ENCODE measurements at places on chromosomes 12 and 14.

DNA sequence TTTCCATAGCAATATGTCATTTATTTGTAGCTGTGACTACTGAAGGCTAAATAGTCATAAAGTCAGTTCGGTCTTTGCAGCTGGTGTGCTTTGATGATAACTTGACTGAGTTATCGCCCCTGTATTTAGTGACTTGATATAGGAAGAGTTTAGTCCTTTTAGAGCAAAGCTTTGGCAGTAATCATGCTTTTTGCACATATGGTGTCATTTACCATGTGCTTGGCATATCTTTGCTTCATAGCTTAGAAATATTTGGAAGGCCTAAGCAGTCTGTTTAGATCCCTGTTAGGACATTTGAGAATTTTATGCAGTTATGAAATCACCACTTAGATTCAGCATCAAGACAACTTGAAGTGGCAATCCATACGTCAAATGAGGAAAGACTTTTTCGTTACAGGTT is 31.6 kb downstream of the POLR3B start:
- DNase-seq = no peak

- no peak for DNase-seq
Observed at GRCh38 chr12:99658671-99659349, 11.3 kb downstream of the GARIN6 start.

DNA sequence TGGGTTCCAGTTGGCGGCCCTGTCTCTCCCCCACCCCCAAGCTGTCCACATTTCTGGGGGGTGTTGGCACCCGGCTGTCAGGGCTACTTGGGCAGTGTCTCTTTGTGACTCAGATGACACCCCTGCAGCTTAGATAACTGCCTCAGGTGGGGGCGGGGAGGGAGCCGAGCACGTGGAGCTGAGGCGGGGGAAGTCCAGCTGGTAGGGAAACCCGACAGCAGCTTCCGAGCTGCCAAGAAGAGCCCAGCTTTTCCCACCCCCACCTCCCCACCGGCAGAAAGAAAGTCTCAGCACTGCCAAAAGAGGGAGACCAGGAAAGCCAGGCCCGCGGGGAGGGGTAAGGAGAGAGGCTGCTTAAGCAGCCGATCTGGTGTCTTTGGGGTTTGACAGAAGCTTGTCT is 1.4 kb downstream of the LRTM2 start:
- DNase-seq = no peak

DNA sequence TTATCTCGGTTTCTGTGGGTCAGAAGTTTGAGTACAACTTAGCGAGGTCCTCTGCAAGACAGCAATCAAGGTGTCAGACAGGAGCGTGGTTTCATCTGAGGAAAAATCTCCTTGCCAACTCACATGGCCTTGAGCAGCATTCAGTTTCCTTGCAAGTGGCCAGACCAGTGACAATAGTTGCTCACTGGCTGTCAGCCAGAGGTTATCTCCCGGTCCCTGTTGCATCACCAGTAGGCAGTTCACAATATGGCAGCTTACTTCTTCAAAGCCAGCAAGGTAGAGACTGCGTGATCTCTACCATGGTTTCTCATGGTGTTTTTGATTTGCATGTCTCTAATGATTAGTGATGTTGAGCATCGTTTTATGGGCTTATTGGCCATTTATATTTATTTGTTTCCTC is 143.8 kb upstream of the DAAM1 start:
- DNase-seq = no peak

- no peak for DNase-seq
Observed at GRCh38 chr12:71400481-71400880, 39.1 kb upstream of the LGR5 start.

GRCh38 chr14:23079716-23080115 is 15.2 kb downstream of the ACIN1 start:
- DNase-seq = no peak

GRCh38 chr12:109274381-109274780 is 34.7 kb downstream of the FOXN4 start:
- no peak for DNase-seq

- DNase-seq = no peak
Observed at GRCh38 chr14:68655021-68655831, 137.6 kb downstream of the ZFP36L1 start.

DNA sequence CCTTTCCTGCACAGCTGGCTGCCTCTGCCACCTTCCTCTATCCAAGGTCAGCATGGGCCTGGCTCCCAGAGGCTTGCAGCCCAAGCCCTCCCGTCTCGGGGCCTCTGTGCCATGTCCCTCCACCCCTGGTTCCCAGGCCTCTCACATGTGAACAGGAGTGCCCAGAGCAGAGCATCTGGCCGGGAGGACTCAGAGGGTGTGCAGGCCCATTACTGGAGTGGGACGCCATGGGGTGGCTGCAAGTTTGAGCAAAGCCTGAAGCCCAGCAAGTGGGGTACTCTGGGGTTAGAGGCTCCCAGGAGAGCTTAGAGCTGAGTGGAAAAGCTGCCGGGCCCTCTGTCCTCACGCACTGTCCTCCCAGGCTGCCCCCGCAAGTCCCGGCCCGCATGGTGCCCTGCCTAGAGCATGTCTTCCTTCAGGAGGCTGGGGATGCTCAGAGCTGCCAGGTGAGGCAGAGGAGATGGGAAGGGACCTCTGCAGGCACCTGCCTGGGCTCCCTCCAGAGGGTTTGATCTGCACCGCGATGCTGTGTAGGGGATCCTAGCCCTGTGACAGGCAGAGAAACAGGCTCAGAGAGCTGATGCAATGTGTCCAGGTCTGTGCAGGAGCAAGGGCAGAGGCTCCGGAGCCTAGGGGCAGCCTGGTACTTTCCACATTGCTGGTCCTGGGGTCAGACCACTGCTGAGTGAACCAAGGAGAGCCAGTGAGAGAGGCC is 39.8 kb downstream of the DIO3 start:
- DNase-seq = no peak

Measured in CD4-positive, alpha-beta T cell treated with Interleukin-12 subunit alpha and Interleukin-12 subunit beta, for 1 hour (primary cell).